ENCODE measurements at places on chromosomes 12 and 14.

- DNase-seq: no peak
Measured at GRCh38 chr14:90629471-90629870, 186.8 kb downstream of the TTC7B start.

- DNase-seq: no peak
Measured at GRCh38 chr12:92034858-92035401, 110.7 kb downstream of the BTG1 start.

DNA sequence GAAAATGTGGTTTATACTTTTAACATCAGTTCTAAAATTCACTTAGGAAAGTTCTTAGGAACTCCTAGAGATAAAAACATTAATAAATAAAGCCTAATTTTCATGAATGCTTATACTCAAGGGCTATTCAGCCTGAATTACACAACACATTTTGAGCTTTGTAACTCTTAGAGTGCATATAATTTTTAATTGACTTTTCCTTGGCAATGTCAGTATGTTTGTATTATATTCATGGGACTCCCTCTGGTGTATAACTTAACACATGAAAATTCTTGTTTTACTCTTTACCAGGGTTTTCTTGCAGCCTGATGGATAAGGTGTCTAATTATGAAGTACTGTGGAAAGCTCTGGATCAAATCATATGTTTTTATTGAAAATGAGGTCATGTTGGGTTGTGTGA is 150.6 kb upstream of the HMGA2 start:
- DNase-seq: no peak

GRCh38 chr12:103851127-103851526 is 10.1 kb upstream of the NT5DC3 start:
- no peak for DNase-seq

DNA sequence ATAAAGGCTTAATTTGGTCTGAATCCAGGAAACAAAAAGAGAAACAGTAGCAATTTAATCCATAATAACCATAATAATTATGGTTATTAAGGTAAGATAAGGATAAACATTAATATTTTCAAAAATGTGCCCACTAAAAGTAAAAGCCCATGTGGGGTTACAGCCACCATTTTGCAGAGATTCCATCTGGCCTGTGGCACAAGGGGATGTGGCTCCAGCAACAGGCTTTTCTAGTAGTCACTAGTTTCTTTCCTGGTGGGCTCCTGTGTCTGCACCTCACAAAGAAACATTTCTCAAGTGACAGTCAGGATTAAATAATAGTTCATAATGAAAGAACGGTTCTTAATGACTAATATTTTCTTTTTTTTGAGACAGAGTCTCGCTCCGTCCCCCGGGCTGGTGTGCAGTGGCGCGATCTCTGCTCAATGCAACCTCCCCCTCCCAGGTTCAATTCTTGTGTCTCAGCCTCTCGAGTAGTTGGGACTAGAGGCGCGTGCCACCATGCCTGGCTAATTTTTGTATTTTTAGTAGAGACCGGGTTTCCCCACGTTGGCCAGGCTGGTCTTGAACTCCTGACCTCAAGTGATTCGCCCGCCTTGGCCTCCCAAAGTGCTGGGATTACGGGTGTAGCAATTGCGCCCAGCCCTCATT is 32.2 kb downstream of the GPR19 start:
- no peak for DNase-seq

- no peak for DNase-seq
Measured at GRCh38 chr12:58774731-58775130, 145.6 kb downstream of the LRIG3 start.

- DNase-seq: no peak
Measured at GRCh38 chr12:60803147-60803546, 1207.3 kb downstream of the SLC16A7 start.

- no peak for DNase-seq
Measured at GRCh38 chr12:109729371-109729781, 15.8 kb downstream of the FAM222A start.

DNA sequence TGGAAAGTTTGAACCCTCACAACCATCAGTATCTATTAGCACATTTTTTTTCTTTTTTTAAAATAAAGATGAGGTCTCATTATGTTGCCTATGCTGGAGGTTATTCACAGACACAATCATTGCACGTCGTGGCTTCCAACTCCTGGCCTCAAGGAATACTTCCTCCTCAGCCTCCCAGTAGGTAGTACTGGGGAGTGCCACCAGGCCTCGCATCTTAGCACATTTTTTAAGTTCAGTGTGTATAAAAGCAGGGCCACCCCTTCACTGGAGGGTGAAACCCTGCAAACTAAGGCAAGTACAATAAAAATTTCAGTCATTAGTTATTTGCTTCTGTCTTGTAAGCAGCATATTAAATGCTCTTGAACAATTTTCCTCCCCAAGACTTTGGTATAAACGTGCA is 114.2 kb upstream of the SINHCAF start:
- no peak for DNase-seq

GRCh38 chr12:19273482-19274330 is 144.2 kb downstream of the PLEKHA5 start:
- DNase-seq: peak; percentile 36

- no peak for DNase-seq
Measured at GRCh38 chr14:22506778-22507351, 82.2 kb downstream of the DAD1 start.

- DNase-seq: no peak
Measured at GRCh38 chr12:87266305-87266704, 762.9 kb downstream of the C12orf50 start.

GRCh38 chr12:29944269-29945000 is 160.7 kb upstream of the TMTC1 start:
- DNase-seq: no peak

GRCh38 chr14:77593501-77593961 is 22.9 kb downstream of the SPTLC2 start:
- DNase-seq: no peak

- no peak for DNase-seq
Measured at GRCh38 chr12:46369474-46370379, 2.8 kb downstream of the SLC38A2 start.

GRCh38 chr12:1616233-1617066 is 12.6 kb upstream of the WNT5B start:
- no peak for DNase-seq

GRCh38 chr12:24948757-24949722 is at the start of gene BCAT1:
BCAT1 (minus strand) TSS chr12:24949101; CDS start chr12:24948932, 169 bp downstream.
- DNase-seq: peak; percentile 82

GRCh38 chr14:100364403-100364802 is 41.3 kb downstream of the SLC25A47 start:
- DNase-seq: no peak

DNA sequence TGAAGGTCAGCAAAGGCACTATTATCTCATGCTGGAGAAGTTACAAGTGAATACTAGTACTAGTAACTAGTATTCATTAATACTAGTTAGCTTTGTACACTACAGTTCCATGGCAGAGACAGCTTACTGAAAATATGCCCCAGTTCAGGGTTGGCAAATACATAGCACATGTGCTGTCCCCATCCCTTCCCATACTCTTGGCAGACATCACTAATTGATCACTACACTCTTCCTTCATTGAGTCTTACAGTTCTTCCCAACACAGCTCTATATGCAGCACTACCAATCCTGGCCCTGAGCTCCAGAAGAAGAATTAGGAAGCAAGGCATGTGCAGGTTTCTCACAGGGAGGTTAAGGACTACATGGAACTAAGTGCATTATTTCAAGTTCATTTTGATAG is 168.3 kb upstream of the EEA1 start:
- no peak for DNase-seq

DNA sequence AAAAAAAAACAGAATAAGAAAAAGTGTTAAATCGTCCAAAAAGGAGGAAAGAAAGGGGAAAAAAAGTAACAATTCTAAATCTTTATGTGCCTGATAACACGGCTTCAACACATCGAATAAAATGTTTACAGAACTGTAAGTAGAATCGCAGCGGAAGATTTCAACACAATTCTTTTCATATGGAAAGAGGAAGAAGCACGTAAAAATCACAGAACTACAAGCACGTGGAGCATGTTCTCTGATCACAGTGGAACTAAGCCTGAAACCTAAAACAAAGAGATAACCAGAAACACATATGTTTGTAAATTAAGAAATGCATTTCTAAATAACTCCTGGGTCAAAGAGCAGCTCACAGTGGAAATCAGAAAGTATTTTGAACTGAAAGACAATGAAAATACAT is 8.7 kb downstream of the CLEC7A start:
- DNase-seq: peak; percentile 77

GRCh38 chr14:65071544-65071943 is 30.8 kb downstream of the MAX start:
- no peak for DNase-seq

DNA sequence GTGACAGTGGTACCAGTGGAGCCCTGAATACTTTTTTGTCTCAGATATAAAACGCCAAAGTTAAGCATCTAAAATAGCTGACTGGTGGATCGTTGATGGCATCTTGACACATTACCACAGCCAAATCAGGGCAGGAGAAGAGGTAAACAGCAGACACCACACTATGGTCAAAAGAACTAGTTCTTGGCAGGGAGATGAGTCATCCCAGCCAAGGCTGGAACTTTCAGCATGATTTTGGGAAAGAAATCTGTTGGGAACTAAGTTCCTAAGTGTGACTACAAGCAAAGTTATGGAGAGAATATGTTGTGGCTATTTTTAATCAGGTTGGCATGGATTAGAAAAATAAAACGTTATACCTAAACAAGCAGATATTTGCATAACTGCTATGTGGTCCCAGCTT is 36.9 kb downstream of the LGR5 start:
- DNase-seq: no peak

DNA sequence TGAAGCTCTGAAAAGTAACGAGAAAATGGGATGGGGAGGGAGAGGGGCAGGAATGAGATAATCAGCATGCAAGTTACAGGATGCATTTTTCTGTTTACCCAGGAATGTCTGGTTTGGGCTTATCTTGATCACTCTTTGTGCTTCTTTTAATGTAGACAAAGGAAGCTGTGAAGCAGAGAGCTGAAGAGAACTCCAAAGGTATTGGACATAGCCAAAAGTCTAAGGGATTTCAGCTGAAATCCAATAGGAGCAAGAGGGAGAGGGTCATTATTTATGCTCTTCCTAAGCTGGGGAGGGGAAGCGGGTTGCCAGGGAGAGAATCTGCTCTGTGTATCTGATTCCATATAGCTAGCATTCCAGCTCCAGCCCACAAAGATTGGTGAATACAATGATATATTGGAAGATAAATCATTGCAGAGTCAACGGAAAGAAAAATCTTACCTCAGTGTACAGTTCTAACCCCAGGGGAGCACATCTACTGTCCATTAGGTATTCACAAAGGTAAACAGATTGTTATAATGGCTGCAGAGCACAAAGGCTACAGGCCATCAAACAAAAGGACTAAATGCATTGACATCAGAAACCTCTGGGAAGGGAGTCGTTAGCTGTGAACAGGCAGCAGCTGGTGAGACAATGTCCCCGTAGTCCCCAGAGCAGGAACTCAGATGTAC is 61.0 kb upstream of the PELI2 start:
- DNase-seq: no peak

- DNase-seq: no peak
Measured at GRCh38 chr14:95123891-95124579, 33.3 kb downstream of the DICER1 start.

DNA sequence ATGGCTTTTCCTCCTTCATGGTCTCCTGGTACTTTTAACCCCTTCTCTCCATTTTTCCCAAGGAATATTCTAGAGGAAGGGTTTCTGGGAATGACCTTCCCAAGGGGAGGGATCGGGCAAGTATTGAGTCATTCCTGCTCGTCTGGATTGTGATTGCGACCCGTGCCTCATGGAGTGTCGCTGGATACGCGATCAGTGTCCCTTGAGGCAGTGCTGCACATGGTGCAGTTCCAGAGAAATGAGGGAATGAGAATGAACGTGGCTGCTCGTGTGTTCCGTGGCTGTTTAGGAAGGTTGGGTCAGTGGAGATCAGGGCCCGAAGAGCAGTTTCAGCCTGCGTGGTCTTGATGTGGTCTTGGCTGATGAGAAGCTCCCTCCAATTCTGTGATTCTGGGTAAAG is 234.4 kb downstream of the CACNA1C start:
- DNase-seq: no peak

- no peak for DNase-seq
Measured at GRCh38 chr12:23561364-23562345, 387.8 kb downstream of the SOX5 start.

- no peak for DNase-seq
Measured at GRCh38 chr12:51825216-51825615, 23.3 kb downstream of the FIGNL2 start.

DNA sequence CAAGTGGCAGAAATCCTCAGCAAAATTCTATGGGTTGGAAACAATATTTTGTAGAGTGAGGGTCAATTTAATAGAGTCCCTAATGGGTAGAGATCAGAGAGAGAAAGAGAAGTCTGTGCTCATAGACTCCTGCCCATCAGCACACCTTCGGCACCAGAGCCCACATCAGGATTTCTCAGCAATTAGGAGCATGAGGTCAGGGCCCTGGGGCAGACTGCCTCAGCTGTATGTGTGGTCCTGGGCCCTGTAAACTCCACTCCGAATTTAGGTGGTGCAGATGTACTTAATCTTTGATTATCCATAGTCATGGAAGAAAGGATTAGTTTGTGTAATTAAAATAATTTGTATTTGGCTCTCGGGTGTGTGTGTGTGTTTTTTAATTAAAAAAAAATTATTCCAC is 372.6 kb downstream of the AEBP2 start:
- no peak for DNase-seq

- no peak for DNase-seq
Measured at GRCh38 chr14:38860530-38860929, 242.5 kb downstream of the SEC23A start.

DNA sequence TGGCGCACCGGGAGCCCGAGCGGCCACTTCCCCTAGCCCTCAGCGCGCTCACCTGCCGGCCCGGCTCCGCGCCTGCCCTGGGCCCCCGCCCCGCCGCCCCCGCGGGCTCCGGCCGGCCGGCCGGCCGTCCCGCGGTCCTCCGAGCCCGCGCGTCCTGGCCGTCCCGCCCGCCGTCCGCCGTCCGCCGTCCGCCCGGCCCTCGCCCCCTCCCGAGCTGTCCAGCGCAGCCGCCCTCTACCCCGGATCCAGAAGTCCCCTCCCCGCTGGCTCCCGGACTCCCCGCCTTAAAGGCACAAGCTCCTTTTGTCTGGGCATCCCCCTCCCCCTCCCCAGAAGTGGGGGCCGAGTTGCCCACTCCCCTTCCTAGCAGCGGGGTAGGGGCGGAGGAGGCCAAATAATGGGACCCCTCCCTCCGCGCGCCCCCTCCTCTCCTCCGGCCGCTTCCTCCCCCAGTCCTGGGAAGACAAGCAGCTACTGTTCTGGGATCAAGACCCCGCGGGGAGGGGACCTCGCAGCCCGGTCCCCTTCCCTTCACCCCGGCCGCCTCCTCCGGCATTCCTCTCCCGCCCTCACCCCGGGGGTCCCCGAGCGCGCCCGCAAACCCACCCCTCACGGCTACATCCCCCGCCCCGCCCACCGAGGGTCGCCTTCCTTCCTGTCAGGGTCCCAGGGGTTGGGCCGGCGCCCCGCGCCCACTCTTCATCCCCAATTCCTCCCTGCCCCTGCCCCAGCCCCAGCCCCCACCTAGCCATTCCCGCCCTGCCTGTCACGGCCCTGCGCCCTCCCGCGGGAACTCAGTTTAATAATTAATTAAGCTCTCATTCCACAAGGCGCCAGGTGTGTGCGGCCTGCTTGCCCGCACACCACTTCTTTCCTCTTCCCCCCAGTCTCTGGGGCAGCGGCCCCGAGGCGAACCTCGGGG is at the start of gene ADCY6:
ADCY6 (minus strand) TSS at position 236 of the 922 bp plus-strand sequence. CDS start 5,655 bp downstream, outside the sequence.
- no peak for DNase-seq

GRCh38 chr14:70192915-70193314 is 4.2 kb upstream of the SLC8A3 start:
- DNase-seq: no peak
